Pancreas (tissue), 10 donors: ENCODE measurements at places on chromosomes 1 and 21. TPM values are rescaled to one million over a fixed set of nuclear protein-coding genes. Genes with fewer than 3 reads are reported as not detected.

DNA sequence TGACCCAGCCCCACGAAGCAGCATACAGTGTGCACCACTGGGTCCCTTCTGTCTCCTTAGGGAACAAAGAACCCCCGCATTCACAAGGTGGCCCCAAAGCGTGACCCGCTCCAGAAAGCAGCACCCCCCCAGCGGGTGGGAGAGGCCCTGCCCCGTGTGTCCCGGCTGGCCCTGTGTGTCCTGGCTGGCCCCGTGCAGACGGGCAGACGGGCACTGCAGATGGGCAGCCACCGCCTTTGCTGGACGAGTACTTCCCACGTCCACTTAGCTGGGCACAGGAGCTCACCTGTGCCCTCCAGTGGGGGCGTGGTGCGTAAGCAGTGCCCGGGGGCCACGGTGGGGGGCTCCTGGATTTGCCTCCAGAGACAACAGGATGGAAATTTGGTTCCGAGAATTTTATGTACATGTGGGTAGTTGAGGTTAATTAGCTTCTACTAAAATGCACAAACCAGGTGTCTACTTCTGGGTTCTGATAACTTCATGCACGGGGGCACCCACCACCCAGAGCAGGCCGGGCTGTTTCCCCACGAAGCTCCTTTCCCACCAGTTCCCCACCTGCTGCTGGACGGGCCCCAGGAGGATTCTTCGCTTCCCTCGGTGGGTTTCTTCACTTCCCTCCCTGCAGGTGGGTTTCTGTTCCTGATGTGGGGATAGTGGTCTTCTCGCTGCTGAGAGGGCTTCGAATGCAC is 33.2 kb upstream of the SLC19A1 start:
- H3K4me1 ChIP-seq, result no peaks in the 10 kb centered on the region
- H3K27me3 ChIP-seq, result no peaks in the 10 kb centered on the region
- no peaks in the 10 kb centered on the region for H3K36me3 ChIP-seq
- H3K4me3 ChIP-seq, result no peak overlapping the region
- H3K27ac ChIP-seq, result no peak overlapping the region
- DNase-seq, result no peak

KCNQ4 gene
- total RNA-seq, result 1.1 TPM

- no peak overlapping the region for H3K27ac ChIP-seq
- no peaks in the 10 kb centered on the region for H3K27me3 ChIP-seq
- no peak for DNase-seq
- H3K4me3 ChIP-seq, result no peak overlapping the region
- H3K36me3 ChIP-seq, result no peaks in the 10 kb centered on the region
These were observed 31.5 kb downstream of the PAPPA2 start for GRCh38 chr1:176494436-176494835.

RHD gene
- total RNA-seq, result not detected

BPNT1 gene
- total RNA-seq, result 4.3 TPM

RPS6KC1 gene
- total RNA-seq, result 7.4 TPM
